Liver (tissue), 10 donors: ENCODE measurements at places on chromosomes 5 and 9. TPM values are rescaled to one million over a fixed set of nuclear protein-coding genes. Genes with fewer than 3 reads are reported as not detected.
A peak's percentile ranks its signal among the peaks of the same experiment; 100 is the strongest.

ESM1 gene
- polyA plus RNA-seq = not detected

DNA sequence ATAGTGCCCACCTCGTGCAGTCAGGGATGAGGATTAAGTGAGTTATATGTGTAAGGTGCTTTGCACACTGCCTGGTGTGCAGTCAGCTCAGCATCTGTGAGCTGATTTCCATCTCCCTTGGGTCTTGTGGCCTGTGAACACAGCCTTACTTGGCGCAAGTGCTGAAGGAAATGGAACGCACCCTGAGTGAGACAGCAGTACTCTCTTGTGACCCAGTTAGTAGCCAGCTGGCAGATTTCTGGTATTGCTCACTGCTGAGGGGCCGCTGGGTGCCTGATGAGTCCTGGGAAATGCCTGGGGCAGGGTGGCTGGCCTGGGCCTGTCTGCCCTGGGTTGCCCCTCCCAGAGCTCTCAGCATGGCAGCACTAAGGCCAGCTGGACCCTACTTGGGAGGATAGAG, 90.9 kb upstream of the BOD1 start:
- no peaks in the 10 kb centered on the region for H3K4me1 ChIP-seq
- no peak overlapping the region for H3K4me3 ChIP-seq
- no peaks in the 10 kb centered on the region for H3K27me3 ChIP-seq
- H3K27ac ChIP-seq = no peak overlapping the region
- no peak for DNase-seq

PCDHA7 gene
- not detected for polyA plus RNA-seq

DNA sequence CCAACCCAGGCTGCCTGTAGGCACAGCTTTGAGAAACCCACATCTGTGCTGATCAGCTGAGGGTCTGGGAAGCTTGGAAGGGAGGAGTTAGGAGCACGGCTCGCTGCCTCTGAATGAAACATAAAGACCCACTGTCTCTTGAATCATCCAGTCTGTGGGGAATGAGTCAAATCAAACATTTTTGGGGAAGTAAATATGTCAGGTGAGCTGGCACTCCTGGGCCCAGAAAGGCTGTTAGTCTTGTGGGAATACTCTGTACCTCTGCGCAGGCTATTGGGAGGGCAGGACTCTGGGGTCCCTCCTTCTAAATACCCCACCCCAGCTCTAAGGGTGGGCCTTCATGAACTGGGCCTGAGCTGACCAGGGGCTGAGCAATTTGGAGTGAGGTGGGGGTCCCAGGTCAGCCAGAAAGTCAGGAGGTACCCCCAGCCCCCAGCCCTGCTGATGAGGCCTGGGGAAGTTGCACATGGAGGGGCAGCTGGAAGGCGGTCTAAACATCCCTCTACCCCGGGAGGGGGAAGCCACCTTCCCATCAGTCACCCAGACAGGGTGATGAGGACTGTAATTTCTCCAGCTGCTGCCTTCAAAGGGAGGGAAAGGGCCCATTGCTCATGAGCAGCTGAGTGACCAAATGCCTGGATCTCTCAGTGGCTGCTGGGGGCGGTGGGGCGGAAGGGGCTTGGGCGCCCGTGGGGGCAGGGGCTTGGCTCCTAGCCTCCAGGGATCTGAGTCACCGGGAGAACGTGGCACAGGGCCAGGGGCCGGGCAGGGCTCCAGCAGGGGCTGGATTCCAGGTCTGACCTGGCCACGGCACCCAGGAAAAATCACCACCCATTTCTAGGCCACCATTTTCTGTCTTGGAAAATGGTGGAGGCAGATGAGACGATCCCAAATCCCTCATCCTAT, 10.8 kb downstream of the FIBCD1 start:
- no peak overlapping the region for H3K4me3 ChIP-seq
- no peaks in the 10 kb centered on the region for H3K4me1 ChIP-seq
- no peaks in the 10 kb centered on the region for H3K36me3 ChIP-seq
- peaks cover 2% of the 10 kb centered on the region for H3K27me3 ChIP-seq
- no peak overlapping the region for H3K27ac ChIP-seq

GRCh38 chr9:76200315-76200714, 193.9 kb downstream of the RFK start:
- H3K27ac ChIP-seq = no peak overlapping the region
- no peak for DNase-seq
- no peak overlapping the region for H3K4me3 ChIP-seq

DNA sequence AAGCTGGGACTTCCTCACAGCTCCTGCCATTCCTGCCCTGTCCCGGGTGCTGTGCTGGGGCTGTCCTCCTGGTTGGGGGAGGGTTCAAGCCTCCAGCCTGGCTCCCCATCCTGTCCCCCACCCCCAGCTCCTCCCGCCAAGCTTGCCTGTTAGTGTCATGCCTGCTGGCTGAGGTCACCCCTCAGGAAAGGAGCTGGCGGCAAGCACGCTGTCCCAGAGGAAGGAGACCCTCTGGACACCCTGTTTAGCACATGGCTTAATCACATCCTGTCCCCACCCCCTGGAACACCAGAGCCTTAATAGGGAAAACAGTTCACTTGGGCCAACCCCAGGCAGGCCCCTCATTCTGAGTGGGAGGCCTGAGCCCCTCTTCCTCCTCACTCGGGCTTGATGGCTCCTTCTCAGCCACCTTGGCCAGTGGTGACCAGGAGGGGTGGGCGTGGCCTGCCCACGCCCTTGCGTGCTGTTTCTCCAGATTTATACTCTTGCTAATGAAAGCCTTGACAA, 9.2 kb upstream of the PHYHD1 start:
- H3K4me3 ChIP-seq = no peak overlapping the region
- peaks cover 41% of the 10 kb centered on the region for H3K4me1 ChIP-seq
- H3K27ac ChIP-seq = peak overlapping the region; percentile 47
- H3K36me3 ChIP-seq = peaks cover 21% of the 10 kb centered on the region
- DNase-seq = no peak
- no peaks in the 10 kb centered on the region for H3K27me3 ChIP-seq

CAMK4 gene
- 1.2 TPM for polyA plus RNA-seq

DNA sequence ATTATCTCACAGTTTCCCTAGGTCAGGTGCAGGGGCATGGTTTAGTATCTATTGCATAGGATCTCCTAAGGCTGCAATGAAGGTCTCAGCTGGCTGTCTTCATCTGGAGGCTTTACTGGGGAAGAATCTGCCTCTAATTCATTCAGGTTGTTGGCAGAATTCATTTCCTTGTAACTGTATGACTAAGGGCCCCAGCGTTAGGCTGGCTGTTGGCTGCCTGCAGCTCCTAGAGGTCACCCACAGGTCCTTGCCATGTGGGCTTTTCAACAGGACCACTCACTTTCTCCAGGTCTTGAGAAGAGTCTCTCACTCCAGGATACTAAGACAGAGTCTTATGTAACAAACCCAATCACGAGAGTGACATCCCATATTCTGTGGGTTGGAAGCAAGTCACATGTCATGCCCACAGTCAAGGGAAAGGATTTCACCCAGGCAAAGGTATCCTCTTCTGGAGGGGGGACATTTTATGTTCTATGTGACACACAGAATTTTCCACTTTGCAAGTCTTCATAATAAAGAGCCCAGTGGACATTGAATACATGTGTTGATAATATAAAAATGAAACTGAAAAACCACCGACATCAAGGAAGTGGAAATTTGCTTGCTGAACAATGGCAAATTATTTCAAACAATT, 38.2 kb downstream of the HMHB1 start:
- H3K27me3 ChIP-seq = no peaks in the 10 kb centered on the region
- H3K4me1 ChIP-seq = no peaks in the 10 kb centered on the region
- no peak for DNase-seq

RAD17 gene
- 6.0 TPM for polyA plus RNA-seq

SHOC1 gene
- polyA plus RNA-seq = not detected

MEIKIN gene
- not detected for polyA plus RNA-seq

DNAJC18 gene
- 0.66 TPM for polyA plus RNA-seq

CCDC187 gene
- polyA plus RNA-seq = not detected

SLC45A2 gene
- polyA plus RNA-seq = 0.01 TPM

OLFM1 gene
- polyA plus RNA-seq = 5.9 TPM

DNA sequence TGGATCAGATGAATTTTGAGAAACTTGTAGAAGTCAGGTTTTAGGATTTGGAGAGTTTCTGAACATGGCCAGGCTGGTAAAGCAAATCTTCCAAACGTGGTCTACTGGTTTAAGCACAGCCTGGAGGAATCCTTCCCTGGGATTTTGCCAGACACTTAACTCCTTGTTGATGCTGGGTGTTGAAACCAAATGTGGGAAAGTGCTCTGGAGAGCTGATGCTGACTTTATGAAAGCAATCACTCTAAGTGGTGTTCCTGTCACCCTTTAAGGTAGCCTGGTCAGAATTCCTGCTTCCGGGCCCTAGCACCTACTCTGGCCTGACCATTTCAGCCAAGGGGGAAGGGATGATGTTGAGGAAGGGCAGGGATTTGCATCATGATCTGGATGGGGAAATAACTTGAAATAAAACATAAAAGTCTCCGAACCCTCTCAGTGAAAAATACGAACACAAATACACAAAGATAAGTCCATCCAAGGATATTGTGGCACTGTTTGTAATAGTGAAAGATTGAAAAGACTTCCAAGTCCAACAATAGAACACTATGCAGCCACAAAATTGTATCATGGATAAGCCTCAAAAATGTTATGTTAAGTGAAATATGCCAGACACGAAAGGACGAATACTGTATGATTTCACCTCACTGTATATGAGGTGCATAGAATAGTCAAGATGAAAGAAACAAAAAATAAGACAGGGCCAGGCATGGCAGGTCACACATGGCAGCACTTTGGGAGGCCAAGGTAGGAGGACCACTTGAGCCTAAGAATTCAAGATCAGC, 57.7 kb downstream of the PDE6A start:
- no peaks in the 10 kb centered on the region for H3K27me3 ChIP-seq
- H3K36me3 ChIP-seq = no peaks in the 10 kb centered on the region
- H3K27ac ChIP-seq = no peak overlapping the region
- H3K4me1 ChIP-seq = no peaks in the 10 kb centered on the region

- H3K36me3 ChIP-seq = no peaks in the 10 kb centered on the region
- no peak overlapping the region for H3K4me3 ChIP-seq
- no peak for DNase-seq
- H3K27me3 ChIP-seq = no peaks in the 10 kb centered on the region
- H3K4me1 ChIP-seq = peaks cover 1% of the 10 kb centered on the region
Observed at GRCh38 chr5:52702877-52703276, 84.8 kb upstream of the ITGA1 start.

- H3K27me3 ChIP-seq = peaks cover 4% of the 10 kb centered on the region
- no peaks in the 10 kb centered on the region for H3K36me3 ChIP-seq
- H3K27ac ChIP-seq = no peak overlapping the region
- DNase-seq = peak; percentile 55
Observed at GRCh38 chr9:21395778-21396717, 10.8 kb upstream of the IFNA2 start.

DNA sequence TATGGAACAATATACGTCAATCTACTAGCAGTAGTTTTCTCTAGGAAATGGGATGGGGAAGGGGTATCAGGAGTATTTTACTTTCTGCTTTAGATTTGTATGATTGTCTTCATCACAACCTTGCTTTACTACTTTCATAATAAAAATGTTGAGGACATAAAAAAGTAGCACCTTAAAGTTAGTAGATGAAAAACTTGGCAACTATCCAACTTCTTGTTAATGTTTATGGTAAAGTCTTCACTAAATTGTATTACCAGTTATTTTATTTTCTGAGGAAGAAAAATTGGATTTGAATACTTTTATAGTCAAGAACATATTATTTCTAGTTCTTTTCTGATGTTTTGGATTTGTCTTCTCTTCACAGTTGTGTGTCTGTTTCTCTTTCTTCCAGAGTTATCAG, 372.1 kb downstream of the ARRDC3 start:
- H3K27ac ChIP-seq = no peak overlapping the region
- H3K36me3 ChIP-seq = no peaks in the 10 kb centered on the region
- peaks cover 4% of the 10 kb centered on the region for H3K4me1 ChIP-seq
- no peak for DNase-seq
- H3K27me3 ChIP-seq = no peaks in the 10 kb centered on the region

DNA sequence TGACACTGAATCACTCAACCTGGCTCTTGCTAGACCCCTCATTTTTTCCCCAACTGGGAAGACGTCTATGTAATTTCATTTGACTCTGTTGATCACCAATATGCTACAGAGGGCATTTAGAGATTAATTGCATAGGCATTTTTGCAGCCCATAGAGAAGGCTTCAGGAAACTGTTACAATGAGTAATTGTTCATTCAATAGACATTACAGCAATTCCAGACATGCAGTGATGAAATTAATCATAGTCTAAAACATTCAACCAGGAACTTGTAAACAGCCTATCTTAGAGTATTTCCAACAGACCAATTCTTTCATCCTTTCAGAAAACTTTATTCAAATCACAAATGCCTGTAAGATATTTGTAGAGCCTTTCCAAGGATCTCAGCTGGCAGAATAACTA, 122.3 kb downstream of the MARCHF11 start:
- no peak overlapping the region for H3K4me3 ChIP-seq
- no peak for DNase-seq
- H3K27ac ChIP-seq = no peak overlapping the region
- H3K27me3 ChIP-seq = no peaks in the 10 kb centered on the region

GRCh38 chr5:1546556-1546955, 22.8 kb upstream of the LPCAT1 start:
- H3K4me3 ChIP-seq = no peak overlapping the region
- DNase-seq = no peak
- H3K27ac ChIP-seq = no peak overlapping the region

- H3K4me1 ChIP-seq = no peaks in the 10 kb centered on the region
- no peak for DNase-seq
- peaks cover 5% of the 10 kb centered on the region for H3K27me3 ChIP-seq
Observed at GRCh38 chr5:82375488-82376244, 97.5 kb upstream of the RPS23 start.

- H3K36me3 ChIP-seq = no peaks in the 10 kb centered on the region
- H3K4me3 ChIP-seq = no peak overlapping the region
- H3K27me3 ChIP-seq = no peaks in the 10 kb centered on the region
- DNase-seq = no peak
Observed at GRCh38 chr9:129550199-129550839, 70.6 kb downstream of the C9orf50 start.

- peak; percentile 76 for DNase-seq
- no peaks in the 10 kb centered on the region for H3K27me3 ChIP-seq
- H3K27ac ChIP-seq = peak overlapping the region; percentile 94
- H3K36me3 ChIP-seq = no peaks in the 10 kb centered on the region
- H3K4me1 ChIP-seq = peaks cover 31% of the 10 kb centered on the region
- peak overlapping the region; percentile 79 for H3K4me3 ChIP-seq
Observed at GRCh38 chr5:80255431-80255810, 427 bp downstream of the SERINC5 start.

DNA sequence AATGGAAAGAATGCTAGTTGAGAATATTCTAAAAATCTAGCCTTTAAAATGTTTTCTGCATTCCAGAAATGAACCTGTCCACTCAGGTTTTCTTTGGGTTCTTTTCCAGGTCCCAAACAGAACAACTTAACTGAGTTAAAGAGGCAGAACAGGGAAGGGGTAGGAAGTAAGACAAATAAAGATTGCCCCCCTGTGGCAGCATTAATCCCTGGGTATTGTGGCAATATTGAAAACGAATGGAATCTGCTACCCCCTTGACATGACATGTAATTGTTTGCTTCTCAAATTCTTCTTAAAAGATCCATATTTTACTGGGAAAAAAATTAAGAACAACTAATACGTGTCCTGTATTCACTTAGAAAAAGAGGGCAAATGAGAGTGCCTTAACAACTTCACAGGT, 9.3 kb upstream of the RBM22 start:
- no peaks in the 10 kb centered on the region for H3K4me1 ChIP-seq
- DNase-seq = no peak
- no peak overlapping the region for H3K4me3 ChIP-seq
- H3K27ac ChIP-seq = no peak overlapping the region
- H3K36me3 ChIP-seq = peaks cover 36% of the 10 kb centered on the region
